CD4-positive, alpha-beta T cell treated with Interleukin-15 for 4 hours (primary cell): ENCODE measurements at places on chromosomes 7 and 10.
A peak's percentile ranks its signal among the peaks of the same experiment; 100 is the strongest.

- DNase-seq: no peak
Measured at GRCh38 chr7:139271718-139272628, 40.9 kb downstream of the UBN2 start.

- DNase-seq: peak; percentile 57
Measured at GRCh38 chr10:103451091-103451813, 918 bp downstream of the CALHM2 start.

- DNase-seq: no peak
Measured at GRCh38 chr10:73186266-73186665, 18.3 kb downstream of the FAM149B1 start.

DNA sequence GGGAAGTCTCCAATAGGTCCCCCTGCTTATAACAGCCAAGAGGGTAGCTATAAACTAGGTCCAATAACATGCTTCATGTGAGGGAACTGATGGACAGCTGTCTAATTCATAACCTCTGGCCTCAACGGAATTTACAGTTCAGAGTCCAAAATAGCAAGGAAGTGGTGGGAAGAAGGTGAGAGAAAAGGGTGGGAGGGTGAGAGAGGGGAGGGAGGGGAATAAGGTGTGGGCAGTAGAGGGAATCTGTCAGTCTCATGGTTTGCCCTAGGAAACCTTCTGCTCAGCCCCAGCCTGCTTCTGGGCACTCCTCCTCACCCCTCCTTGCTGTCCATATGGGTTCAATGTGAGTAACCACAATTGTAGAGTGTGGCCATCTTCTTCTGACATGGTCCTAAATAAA lies 133.4 kb upstream of the ADO start:
- DNase-seq: no peak

DNA sequence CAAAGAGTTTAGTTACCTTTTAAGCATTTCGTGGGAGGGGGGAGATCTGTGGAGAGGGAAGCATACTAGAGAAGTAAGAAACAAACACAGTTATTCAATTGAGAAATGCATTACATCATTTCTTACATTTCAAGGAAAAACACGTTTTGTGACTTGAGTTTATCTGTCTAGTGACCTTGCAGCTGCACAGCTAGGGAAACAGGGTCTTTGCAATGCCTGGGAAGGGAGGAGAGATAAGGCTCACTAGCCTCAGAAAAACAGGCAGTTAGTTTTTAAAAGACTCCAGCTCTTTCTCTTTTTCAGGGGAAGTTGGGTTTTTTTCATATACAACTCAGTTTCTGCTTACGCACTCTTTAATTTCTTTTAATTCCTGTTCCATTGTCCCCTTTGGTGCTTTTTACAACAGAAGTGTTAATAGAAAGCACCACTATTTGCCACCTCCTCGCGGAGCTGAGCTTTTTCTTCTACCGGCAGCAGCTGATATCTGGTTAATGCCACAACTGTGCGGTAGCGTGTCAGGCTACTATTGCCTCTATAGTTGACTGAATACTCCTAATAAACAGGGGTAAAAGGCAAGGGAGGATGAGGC lies 5.6 kb downstream of the CYP3A43 start:
- no peak for DNase-seq

GRCh38 chr10:7734821-7735220 lies 31.7 kb downstream of the ITIH2 start:
- DNase-seq: no peak

- DNase-seq: no peak
Measured at GRCh38 chr7:66602159-66602558, 26.5 kb upstream of the KCTD7 start.

DNA sequence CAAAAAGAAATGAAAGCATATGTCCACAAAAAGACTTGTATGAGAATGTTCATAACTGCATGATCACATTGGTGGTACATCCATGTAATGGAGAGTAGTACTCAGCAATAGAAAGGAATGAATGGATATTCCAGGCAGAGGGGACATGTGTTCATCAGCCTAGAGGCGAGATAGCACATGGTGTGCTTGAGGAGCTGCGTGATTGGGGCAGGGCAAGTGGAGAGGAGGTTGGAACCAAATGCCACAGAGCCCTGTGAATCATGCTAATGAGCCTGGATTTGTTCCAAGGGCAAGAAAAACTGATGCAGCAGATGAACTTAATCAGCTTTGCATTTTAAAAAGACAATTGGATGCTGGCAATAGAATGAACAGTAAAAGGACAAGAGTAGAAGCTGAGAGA lies 73.3 kb downstream of the C10orf90 start:
- no peak for DNase-seq
